ENCODE measurements at places on chromosomes 7 and 10.
A peak's percentile ranks its signal among the peaks of the same experiment; 100 is the strongest.

- no peak for DNase-seq
These were observed 162.6 kb upstream of the GDF10 start for GRCh38 chr10:47137311-47137851.

DNA sequence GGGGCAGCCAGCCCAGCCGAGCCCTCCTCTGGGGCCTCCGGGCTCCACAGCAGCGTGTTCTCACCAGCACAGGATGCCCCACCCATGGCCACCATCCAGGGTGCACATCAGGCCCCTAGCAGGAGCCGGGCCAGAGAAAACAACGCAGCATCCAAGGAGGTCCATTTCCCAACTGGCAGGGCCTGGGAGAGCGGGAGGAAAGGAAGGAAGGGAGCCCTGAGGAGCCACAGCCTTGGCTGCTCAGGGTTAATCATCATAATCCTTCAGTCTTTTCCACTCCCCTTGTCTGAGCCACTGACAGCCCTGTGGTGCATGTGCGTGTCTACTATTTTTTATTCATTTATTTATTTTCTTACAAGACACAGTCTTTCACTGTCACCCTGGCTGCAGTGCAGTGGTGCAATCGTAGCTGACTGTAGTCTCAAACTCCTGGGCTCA, 3.6 kb downstream of the PLAC9 start:
- DNase-seq: no peak

- no peak for DNase-seq
These were observed 334.8 kb upstream of the SHH start for GRCh38 chr7:156147104-156147503.

DNA sequence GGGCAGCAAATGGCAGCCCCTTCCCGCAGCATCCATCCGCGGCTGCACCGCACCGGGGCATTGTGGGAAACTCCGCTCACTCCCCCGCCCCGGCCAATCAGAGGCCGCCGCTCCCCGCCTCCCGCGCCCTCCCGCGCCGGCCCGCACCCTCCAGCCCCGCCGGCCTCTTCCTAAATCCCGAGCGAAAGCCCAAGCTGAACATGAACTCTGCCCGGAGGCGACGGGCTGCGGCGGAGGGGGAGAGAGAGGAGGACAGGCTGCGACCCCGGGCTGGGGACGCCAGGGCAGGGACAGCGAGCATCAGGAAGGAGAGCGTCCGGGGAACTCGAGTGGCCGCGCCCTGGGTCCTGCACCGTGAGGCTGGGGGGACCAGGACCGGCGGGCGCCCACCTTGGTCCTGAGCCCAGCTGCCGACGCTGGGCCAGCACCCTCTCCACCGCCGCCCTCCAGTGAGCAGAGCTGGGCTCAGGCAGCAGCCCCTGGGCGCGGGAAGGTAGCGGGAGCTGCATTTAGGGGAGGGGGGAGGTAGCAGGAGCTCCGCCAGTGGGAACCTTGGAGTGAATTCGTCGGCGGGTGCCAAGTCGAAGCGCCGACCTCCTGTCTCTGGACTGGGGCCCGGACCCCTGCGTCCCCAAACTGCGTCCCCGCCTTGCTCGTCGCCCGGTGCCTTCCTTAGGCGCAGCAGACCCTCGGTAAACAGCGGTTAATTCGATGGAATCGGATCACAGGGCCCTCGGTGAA, at the start of gene DGKI:
Gene DGKI, minus strand, starts transcription at position 148 of the 741 bp plus-strand sequence.
- DNase-seq: peak; percentile 74

- DNase-seq: peak; percentile 23
These were observed 2.5 kb downstream of the VSTM2A start for GRCh38 chr7:54544527-54545240.

DNA sequence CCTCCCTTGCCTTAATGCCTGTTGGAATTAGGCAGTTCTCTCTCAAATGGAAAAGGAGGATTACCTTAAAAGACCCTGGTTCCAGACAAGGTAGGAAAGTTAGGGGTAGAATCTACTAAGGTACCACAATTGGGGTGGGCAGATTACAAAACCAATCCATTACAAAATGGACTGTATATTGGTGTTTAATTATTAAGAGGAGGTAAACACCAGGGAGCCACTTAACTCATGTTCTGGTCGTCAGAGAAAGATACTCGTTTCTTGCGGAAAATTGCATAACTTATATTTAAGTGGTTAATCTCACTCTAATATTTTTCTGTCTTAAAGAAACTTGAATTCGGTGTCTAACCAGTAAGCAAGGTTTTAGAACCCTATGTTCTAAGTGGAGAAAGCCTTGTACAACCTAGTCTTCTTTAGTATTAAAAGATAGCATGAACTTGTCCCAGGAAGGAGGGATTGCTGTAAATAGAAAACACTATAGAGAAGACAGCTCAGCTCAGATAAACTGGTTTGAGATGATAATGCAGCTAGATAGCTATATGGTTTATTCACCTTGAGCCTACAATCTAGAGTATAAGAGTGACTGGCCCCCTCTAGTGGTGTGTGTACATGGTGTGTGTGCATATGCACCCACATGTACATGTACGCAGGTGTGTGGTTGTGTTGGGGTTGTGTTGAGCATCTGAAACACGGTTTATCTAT, 58.0 kb upstream of the STRIP2 start:
- DNase-seq: peak; percentile 55

- no peak for DNase-seq
These were observed 26.2 kb downstream of the PAPOLB start for GRCh38 chr7:4835398-4836205.

DNA sequence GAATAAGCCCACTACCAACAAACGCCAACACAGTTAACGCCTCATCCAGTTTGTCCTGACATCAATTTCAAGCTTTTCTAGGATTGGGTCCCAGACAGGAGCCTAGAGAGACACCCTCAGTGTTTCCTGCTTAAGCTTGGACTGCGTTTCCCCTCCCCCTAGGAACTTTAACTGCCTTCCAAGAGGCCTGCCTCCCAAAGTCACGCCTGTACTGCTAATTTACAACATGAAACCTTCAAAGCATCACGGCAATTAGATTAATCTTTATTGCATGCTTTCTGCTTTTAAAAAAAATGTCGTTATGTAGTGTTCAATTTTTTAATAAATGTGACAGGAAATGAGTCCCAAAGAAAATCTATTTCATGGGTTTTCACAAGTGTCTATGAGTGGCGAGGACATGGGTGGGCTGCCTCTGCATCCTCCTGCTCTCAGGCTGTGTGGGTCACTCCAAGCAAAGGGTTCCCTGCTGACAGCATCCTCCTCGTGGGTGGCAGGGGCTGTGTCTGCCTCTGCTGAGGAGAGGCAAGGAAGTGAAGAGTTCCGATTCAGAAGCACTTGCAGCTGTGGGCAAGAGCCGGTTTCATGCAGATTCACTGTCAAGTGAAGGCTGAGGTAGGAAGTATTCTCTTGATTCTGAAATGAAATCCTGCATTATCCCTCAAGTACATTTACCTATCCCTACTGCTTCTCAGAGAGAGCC, 193.0 kb upstream of the KMT2E start:
- DNase-seq: no peak

Data from GM13976 (cell line).